ENCODE measurements at places on chromosomes 16 and 17.

- no peak for DNase-seq
Observed at GRCh38 chr16:89573826-89574680, 1.5 kb upstream of the CPNE7 start.

DNA sequence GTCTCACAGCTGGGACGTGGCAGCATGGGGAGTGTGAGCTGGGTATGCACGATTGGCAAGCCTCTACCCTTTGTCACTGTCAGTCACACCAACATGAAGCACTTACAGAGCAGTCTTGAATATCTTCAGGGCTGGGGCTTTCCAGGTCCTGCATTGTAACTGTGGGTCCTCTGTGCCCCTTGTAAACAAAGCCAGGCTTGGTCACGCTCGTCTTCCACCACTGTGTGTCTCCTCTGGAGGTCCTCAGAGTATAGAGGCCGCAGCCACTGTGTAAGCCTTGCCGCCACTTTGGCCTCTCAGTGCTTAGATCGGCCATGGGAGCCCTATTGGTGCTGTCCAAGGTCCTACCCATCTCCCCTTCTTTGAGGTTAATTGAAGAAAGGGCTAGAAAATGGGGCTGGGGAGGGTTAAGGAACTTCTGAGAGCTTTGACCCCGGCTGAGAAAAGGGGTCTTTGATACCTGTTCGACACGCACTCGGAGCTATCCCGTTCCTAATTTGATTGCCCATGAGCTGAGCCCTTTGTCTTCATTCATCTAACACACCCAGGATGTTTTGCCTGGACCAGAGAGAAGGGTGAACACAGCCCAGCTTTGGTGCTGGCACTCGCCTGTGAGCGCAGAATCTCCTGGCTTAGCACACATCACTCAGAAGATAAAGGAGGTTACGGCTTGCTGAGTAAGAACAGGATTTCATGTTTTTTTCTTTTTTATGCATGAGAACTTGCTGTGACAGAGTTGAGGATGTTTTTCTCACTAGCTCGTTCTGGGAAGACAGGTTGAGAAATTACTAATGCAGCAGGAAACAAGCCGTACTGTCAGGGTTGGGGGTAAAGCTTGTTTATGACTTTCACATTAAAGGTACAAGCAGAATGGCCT lies 267.9 kb downstream of the CPPED1 start:
- no peak for DNase-seq

GRCh38 chr17:27353033-27353460 lies 59.1 kb downstream of the WSB1 start:
- DNase-seq, result no peak

DNA sequence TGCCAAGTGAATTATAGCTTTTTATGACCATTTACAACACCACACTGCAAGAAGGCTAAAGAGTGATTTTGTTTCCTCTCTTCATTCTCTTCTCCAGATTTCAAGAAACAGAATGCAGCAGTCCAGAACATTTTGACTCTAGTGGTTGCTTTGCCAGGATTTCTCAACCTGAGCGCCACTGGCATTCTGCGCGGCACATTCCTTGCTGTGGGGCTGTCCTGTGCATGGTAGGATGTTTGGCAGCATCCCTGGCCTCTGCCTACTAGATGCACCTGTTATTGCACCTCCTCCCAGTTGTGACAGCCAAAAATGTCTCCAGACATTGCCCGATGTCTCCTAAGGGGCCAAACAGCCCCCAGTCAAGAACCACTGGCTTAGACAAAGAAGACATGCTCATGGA lies 25.7 kb upstream of the SLC39A11 start:
- no peak for DNase-seq

DNA sequence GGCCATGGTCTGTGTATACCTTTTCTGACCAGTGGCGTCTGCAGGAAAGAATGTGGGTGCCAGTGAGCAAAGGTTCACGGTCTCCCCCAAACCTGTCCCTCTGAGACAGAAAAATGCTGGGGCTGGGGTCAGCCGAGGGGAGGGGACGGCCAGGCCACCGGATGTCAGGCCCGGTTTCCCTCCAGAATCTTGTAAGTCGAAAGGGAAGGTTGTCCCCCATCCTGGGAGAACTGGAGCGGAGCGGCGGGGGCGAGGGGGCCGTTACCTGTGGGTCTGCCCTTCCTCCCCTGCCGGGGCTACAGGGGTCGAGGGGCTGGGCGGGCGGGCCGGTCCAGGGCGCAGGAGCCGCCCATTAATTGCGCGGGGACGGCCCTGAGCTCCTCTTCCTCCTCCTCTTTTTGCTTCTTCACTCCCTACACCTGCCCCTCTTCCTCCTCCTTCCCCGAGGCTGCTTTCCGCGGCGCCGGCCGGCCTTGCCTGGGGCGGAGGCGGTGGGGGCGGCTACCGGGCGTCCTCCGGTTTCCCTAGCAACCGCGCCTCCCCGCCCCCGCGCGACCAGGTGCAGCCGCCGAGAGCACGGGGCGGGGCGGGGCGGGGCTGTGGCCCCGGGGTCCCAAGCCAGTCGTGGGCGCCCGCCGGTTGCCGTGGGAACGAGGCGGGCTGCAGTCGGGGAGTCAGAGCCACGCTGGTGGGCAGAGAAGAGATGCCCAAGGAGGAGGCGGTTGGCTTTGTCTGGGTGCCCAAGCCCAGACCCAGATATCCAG lies at the start of gene MARCHF10:
Gene MARCHF10 (minus strand): TSS at position 503 of the 764 bp plus-strand sequence. CDS start 6,579 bp downstream, outside the sequence.
- no peak for DNase-seq

GRCh38 chr16:84459533-84459894 lies 44.9 kb downstream of the MEAK7 start:
- no peak for DNase-seq

GRCh38 chr17:71667661-71668060 lies 453.2 kb upstream of the SOX9 start:
- no peak for DNase-seq

DNA sequence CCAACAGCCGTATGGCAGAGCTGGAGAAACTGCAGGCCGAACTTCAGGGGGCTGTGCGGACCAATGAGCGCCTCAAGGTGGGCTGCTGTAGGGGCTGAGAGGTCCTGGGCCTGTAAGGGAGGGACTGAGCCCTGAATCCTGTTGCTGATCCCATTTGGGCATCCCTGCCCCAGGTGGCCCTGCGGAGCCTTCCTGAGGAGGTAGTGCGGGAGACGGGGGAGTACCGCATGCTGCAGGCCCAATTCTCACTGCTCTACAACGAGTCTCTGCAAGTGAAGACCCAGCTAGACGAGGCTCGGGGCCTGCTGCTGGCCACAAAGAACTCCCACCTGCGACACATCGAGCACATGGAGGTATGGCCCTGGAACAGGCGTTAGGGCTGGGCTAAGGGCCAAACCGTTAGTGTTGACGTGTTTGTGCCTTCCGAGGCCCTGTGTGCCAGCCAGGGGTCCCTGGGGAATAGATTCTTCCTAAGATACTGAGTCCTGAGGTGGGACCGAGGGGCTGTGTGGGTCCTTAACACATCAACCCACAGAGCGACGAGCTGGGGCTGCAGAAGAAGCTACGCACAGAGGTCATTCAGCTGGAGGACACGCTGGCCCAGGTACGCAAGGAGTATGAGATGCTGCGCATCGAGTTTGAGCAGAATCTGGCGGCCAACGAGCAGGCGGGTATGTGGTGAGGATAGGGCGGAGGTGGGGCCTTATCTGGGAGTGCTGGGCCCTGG lies 4.2 kb downstream of the RNF40 start:
- no peak for DNase-seq

GRCh38 chr16:17451843-17452242 lies 18.9 kb downstream of the XYLT1 start:
- DNase-seq, result no peak

DNA sequence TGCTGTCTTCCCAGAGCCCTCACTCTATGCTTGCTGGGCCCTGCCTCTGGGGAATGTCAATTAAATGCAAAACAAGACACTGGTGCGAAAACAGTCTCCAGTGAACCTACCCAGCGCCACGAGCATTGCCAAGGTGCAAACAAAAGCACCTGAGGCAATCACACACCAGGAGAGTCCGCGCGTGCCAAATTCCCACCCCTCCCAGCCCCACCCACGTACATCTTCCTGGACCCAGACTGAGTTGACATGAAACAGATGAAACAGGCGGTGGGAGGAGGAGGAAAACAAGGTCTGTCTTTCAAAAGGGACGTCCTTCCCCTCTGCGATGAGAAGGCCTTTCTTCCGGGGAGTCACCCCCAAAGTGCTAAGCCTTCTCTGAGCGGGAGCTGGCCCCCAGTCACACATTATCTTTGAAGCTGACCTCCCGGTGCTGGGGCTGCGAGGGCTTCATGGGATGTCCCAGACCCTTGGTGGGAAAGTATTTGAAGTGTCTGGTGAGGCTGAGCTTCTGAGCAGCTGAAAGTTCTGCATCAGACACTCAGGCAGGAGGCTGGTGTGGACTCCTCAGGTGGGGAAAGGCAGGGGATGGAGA lies 200.4 kb downstream of the AXIN2 start:
- DNase-seq, result no peak

DNA sequence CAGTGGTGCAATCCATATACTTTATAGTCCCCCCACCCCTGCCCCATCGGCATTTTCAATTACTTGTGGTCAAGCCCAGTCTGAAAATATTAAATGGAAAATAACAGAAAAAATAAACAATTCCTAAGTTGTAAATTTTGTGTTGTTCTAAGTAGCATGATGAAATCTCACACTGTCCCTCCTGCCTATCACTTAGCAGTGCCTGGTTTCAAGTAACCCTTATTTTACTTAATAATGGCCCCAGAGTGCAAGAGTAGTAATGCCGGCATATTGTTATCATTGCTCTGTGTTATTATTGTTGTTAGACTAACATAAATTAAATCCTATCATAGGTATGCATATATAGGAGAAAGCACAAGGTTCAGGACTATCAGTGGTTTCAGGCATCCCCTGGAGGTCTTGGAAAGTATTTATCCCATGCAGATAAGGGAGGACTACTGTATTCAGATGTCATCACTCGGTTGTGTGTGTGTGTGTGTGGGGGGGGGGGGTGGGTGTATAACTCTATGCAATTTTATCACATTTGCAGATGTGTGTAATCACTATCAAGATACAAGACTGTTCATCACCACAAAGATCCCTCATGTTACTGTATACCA lies 9.3 kb downstream of the UBE2G1 start:
- no peak for DNase-seq
